Neural progenitor cell (in vitro differentiated cells): ENCODE measurements at places on chromosomes 13 and 19. TPM values are rescaled to one million over a fixed set of nuclear protein-coding genes. Genes with fewer than 3 reads are reported as not detected.

Gene CEACAM5
- total RNA-seq, result not detected in 2 replicates

Gene KPTN
- total RNA-seq, result 17.8 and 18.1 TPM in 2 replicates

Gene SIGLEC14
- total RNA-seq, result not detected in 2 replicates

GRCh38 chr19:55467236-55468053 is 2.9 kb upstream of the C19orf85 start:
- peak; percentile 70 for DNase-seq

DNA sequence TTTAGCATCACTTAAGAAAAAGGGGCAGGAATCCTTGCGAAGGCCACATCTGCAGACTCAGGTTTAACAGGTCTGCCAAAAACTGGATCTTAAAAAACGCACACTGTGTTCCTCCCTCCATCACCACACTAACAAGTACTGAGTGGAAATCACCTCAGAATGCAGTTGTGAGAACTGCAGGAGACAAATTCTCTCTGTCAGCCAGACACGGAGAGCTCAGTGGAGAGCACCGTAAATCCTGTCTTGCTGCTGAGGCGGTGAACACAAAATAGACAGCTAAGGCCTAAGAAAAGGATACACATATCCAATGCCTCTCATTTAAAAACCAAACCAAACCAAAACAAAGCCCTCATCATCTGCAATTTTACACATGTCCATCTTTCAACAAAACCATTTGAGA is 1287.6 kb downstream of the EFNB2 start:
- DNase-seq, result no peak

- DNase-seq, result no peak
Observed at GRCh38 chr19:16535381-16535780, 6.9 kb downstream of the CHERP start.

DNA sequence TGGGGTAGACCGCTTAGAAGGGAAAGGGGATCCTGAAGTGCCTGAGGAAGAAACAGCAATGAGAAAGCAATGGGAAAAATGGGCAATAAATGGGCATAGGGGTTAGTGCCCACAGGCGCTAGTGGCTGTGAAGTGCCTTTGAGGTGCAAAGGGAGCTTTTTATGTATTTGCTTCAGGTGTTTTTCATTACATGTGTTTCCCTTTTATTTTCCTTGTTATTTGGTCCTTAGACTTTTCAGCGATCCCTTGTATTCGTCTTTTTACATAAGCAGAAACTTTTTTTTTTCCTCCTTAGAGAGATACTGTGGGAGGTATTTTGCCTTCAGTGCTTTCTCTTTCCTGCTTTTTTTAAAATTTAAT is 19.6 kb downstream of the NFIX start:
- no peak for DNase-seq

GRCh38 chr13:105118426-105118985 is 1417.0 kb downstream of the EFNB2 start:
- no peak for DNase-seq

GRCh38 chr13:45362939-45363338 is 22.0 kb upstream of the TPT1 start:
- DNase-seq, result peak; percentile 24

- DNase-seq, result peak; percentile 21
Observed at GRCh38 chr19:9043524-9043923, 33.3 kb upstream of the MUC16 start.

DNA sequence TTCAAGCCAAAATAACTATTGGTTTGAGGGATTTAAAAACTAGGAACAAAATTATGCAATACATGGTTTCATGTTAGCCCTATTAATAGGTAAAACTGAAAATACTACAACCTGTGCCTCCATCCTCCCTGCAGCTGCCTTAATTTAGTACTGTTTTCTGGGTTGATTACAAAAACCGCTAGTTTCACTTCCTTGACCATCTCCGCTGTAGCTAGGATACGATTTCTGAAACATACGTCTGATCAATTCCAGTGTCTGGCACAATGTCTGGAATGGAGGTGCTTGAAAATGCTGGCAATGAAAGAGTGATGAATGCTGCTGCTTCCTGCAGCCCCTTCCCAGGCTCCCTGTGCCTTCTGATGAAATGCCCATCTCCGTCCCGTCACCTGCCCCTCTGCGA is 273.5 kb downstream of the SHISA2 start:
- DNase-seq, result no peak

DNA sequence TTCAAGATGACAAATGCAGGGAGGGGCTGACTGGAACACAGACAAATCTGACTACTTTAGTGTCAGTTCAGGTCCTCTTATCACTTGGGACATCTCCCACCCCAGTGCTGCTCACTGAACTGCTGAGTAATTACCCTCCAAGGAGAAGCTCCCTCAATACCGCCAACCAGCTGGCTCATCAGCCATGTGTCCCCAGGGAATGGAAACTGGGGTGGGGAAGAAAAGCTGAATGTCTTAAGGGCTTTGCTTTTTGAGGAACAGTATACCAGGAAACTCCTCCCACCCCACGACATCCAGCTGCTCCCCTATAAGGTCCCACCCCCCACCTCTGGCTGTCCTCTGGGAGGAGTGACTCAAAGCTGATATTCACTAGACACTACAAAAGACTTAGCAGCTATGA is 2.0 kb downstream of the ZNF823 start:
- DNase-seq, result no peak

DNA sequence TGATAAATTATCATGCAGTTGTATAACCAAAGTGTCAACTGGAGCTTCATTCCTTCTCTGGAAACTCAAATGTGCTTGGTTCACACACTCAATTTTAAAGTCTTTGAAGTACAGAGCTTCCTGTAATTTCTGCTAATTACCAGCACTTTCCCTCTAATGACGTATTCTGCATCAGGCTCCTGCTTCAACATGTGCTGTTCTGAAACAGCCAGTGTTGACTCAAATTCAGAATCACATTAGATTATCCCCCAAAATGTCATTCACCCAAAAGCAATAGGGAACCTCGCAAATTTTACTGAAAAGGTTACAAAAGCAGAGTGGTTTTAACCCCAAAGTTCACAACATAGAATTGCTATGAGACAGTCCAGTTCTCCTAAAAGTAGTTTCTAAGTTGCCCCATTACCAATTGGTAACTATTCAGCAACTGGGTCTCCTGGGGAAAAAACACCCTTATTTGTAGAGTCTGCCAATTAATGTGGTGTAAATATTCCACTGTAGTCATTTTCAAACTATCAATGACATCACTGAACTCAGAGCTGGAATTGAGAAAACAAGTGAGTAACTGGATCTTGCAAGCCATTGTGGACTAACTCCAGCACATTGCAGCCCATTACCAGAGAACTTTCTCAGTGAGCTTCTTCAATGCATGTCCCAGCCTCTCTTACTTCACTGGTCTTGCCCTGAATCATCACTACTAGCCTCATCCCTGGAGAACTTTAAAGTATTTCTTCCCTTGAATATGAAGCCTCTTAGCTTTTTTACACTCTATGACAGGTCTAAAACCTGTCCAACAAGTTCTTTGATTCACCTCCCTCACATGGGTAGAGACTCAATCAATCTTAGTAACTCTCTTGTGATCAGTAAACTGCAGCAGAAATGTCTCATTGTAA is 955.4 kb downstream of the EFNB2 start:
- no peak for DNase-seq
